Endothelial cell of umbilical vein (primary cell): ENCODE measurements at places on chromosomes 12 and 14. TPM values are rescaled to one million over a fixed set of nuclear protein-coding genes. Genes with fewer than 3 reads are reported as not detected.
A peak's percentile ranks its signal among the peaks of the same experiment; 100 is the strongest.

The BIN2 gene
- polyA plus RNA-seq: not detected in 2 replicates

The PMCH gene
- polyA plus RNA-seq: 0.19 and 0.22 TPM in 2 replicates

The TTC8 gene
- 16.3 and 17.9 TPM in 2 replicates for polyA plus RNA-seq

The ASPG gene
- 0.05 TPM in 1 of 2 replicates, not detected in the other for polyA plus RNA-seq

The PIP4K2C gene
- polyA plus RNA-seq: 10.5 and 11.3 TPM in 2 replicates

The SP1 gene
- 33.2 and 34.8 TPM in 2 replicates for polyA plus RNA-seq

The WSCD2 gene
- not detected in 2 replicates for polyA plus RNA-seq

DNA sequence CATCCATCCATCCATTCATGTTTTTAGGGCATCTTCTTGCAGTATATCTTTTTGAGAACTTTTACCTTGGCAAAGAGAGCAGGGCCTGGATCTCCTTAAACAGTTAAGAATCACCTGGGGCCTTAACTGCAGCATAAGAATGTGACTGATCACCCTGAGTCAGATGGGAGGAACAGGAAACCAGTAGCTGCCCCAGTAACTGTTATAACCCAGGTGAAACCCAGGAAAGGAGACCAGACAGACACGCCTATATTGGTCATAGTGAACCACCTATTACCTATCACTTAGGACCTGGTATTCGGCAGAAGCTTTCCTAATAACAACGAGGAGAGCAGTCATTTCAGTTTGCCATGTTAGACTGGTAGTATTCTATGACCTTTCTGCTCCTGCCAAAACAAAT lies 43.4 kb upstream of the NR2C1 start:
- no peak for DNase-seq

- DNase-seq: peak; percentile 78
These were observed 339.3 kb downstream of the EGLN3 start for GRCh38 chr14:33611405-33612196.

DNA sequence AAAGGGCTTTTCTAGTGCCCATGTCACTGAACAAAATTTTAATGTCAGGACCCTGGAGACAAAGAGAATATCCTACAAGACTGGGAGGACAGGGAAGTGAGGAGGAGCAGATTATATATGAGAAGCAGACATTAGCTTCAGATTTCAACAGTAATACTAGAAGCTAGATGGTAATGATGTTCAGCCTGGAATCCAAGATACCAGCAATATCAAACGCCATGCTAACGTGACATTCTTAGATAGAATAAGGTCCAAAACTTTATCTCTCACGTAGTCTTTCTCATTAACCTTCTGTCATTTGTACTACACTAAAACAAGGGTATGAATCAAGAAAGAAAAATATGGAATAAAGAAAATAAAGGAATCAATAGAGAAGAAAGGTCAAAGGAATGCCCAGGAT lies 18.7 kb downstream of the SOS2 start:
- DNase-seq: no peak

- DNase-seq: no peak
These were observed 941 bp upstream of the PPP1CC start for GRCh38 chr12:110743571-110744093.

DNA sequence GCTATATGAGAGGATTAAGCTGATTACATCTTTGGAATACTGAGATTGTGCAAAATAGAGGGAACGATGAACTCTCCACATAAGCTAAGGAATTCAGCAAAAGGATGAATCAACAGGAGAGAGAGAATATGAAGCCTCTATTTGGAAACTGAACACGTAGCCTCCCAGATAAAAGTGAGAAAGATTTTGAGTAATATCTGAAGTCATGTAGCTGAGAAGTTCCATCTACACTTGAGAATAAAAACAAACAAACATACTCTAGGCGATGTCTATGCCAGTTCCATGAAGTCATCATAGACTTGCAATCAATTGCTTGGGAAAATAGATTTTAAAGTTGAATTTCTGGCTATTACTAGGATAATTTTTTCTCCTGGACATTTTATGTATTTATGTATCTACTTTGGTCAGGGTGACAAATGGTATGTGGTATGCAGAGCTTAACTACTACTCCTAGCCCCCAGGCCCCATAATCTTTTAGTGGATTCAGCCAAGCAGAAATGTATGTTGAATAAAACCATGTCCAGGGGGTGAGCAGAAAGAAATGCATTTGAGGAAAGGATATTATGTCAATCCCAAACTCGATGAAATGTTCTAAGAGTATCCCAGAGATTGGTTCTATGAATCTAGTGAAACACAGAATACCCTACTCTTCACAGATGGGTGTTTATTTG lies 627.4 kb downstream of the DIO2 start:
- DNase-seq: no peak

GRCh38 chr14:86532219-86532618 lies 1002.3 kb downstream of the FLRT2 start:
- no peak for DNase-seq

DNA sequence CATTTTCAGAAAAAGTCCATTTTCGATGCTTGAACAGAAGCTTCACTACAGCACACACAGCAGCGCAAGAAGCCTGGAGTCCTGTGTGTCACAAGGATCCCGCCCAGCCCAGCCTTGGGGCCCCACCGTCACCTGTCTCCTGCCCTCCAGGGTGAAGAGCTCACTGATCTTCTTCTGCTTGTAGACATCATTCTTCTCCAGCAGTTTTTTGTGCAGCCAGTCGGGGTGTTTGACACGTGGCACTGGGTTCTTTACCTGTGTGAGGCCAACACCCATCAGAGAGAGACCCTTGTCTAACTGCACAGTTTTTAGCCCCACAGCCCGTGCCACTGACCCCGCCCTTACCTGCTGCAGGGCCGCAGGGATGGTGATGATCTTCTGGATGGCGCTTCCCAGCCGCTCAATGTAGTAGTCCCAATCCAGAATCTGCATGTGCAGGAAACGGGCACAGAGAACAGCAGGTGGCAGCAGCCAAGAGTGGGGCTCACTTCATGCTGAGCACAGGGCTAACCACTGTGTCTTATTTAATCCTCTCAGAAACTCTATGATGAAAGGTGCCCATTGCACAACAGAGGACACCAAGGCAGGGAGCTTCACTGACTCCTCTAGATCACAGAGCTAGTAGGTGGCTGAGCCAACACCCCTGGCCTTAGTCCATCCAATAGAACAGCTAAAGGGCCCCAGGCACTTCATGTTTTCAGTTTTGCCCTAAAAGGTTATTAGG lies 30.0 kb downstream of the POLE start:
- no peak for DNase-seq

- DNase-seq: no peak
These were observed 6.2 kb upstream of the SLC7A7 start for GRCh38 chr14:22821193-22822015.

DNA sequence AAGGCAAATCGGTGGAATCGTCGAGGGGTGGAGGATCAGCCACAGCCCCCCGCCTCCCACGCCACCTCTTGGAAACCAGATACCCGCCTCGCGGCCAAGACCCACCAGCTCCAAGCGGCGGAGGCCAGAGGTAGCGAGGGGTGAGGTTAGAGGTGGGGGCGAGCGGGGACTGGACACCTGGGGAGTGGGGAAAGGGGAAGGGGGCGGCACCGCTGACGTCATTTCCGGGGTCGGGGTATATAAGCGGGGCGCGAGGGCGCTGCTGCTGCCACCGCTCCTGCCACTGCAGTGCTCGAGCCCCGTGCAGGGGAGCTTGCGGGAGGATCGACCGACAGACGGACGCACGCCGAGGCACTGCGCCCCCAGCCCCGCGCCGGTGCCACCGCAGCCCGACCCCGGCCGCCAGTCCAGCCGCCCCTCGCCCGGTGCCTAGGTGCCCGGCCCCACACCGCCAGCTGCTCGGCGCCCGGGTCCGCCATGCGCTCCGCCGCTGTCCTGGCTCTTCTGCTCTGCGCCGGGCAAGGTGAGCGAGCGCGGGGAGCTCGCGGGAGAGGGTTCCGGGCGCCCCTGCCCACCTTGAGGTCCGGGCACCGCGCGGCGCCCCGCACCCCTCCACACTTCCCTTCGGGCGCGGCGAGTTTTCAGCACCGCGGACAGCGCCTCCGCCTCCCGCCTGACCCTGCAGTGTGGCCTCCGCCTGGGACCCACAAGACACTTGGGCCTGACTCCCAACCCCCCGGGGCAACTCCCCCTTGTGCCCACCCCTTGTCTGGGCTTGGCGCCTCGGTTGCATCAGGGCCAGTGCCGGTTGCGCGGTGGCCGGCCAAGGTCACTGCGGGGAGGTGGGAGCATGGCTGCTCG lies at the start of gene CHGA:
Gene CHGA, plus strand, starts transcription at position 268 of the 861 bp plus-strand sequence. Its CDS starts 210 bp downstream, at position 478.
- peak; percentile 40 for DNase-seq

DNA sequence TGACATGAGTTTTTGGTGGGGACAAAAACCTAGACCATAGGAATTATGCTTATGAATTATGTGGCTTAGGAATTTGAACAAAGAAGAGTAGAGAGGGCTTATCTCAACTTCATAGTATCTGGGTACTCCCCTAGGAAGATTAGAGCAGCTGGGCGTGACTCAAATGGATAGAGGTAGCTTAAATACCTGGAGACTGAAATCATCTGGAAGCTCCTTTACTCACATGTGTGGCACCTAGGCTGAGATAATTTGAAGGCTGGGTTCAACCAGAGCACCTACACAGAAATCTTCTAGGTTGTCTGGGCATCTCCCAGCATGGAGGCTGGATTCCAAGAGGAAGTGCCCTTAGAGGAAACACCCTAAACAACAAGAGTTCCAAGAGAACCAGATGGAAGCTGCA lies 393.9 kb downstream of the ADAMTS20 start:
- DNase-seq: no peak

- DNase-seq: no peak
These were observed 97.2 kb upstream of the KRAS start for GRCh38 chr12:25347716-25348592.

DNA sequence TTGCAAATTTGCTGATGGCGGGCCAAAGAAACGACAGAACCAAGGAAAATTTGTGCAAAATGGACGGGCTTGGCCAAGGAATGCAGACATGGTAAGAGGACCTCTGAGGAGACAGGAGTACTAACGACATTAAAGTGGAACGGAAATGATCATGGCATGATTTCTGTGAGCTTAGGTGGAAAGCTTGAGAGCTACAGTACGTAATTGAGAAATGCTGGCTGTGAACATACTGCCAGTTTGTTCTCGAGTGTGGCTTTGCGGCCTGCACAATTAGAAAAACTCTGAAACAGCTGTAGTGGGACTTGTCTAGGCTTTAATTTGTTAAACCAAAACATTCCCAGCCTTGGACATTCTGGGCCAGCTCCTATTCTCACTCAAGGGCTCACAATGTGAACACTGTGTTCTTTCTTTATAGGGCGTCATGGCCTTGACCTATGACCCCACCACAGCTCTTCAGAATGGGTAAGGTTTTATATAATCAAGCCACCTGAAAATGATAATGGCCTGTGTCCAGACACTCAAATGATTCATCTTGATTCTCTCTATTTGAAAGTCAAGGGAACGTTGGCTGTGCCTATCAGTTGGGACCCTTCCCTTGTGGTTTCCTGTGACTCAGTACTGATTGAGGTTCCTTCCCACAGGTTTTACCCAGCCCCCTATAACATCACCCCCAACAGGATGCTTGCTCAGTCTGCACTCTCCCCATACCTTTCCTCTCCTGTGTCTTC lies 48.5 kb downstream of the BAZ2A start:
- DNase-seq: peak; percentile 82

DNA sequence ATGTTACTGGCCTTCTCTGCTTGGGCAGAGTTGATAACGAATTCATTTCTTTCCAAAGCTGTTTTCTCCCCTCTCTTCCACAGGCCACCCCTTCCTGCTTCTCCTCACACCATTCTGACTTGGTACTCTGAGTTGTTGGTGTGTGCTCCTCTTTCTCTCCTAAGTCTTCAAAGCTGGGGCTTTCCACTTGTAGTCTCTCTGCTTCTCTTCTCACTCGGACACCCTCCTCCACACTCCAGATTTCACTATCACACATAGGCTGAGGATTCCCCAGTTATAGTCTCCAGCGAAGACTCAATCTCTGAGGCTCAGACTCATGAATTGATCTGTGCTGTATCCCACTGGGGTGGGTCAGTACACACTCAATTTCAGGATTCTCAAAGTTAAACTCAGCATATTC lies 201.0 kb downstream of the SSPN start:
- no peak for DNase-seq

DNA sequence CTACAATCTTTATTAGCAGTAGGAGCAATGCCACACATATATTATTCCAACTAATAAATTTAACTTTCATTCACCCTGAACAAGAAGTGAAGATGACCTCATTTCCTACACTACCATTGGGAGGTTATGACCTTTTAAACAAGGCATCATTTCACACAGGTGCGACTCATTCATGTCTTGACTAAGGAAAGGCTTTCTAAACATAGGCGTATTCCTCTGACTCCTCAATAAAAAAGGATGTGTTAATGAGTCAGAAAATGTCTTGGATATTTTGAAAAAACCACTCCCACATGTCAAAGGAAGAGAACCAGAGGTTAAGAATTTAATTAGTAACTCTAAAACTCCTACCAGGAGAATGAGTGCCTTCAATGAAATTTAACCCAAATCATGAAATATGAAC lies 115.2 kb downstream of the PRICKLE1 start:
- peak; percentile 78 for DNase-seq

- DNase-seq: no peak
These were observed 257.2 kb upstream of the DIO2 start for GRCh38 chr14:80468331-80469122.
